Activated CD4-positive, alpha-beta T cell treated with anti-CD3 and anti-CD28 coated beads for 36 hours (primary cell): ENCODE measurements at places on chromosomes 2 and 18. TPM values are rescaled to one million over a fixed set of nuclear protein-coding genes. Genes with fewer than 3 reads are reported as not detected.

Gene AFTPH
- 35.2 TPM for total RNA-seq

Gene IL1B
- 0.18 TPM for total RNA-seq

Gene C2orf78
- total RNA-seq: not detected

Gene CFC1
- not detected for total RNA-seq

Gene RBKS
- 6.4 TPM for total RNA-seq

Gene FSHR
- total RNA-seq: not detected

Gene PECR
- 20.8 TPM for total RNA-seq

Gene SIX2
- total RNA-seq: not detected

DNA sequence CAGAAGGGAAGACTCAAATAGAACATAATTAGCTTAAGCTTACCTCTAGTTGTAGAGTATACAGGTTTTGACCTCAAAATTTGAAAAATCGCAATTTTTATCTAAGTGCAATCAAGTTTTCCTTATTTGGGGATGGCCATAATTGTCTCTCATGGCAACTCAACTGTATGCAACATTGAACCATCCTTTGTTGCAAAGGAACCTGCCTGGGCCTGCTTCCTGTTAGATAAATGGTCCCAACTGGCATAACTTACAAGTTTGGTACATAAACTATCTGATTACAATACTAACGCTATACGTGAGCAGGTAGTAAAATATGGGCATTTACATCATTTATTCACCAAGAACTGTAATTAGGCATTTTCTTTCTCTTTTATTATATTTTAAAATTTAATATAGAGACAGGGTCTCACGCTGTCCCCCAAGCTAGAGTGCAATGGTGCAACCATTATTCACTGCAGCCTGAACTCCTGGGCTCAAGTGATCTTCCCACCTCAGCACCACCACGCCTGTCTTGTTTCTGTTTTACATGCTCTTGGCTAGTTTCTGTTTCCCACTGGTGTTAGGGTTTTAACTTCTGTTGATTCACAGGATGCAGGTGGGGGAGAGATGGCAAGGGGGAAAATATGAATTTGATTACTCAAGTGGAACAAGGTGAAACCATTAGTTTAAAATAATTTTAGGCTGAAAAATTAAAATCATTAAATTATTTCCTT lies 55.3 kb upstream of the B3GNT2 start:
- no peak for DNase-seq

DNA sequence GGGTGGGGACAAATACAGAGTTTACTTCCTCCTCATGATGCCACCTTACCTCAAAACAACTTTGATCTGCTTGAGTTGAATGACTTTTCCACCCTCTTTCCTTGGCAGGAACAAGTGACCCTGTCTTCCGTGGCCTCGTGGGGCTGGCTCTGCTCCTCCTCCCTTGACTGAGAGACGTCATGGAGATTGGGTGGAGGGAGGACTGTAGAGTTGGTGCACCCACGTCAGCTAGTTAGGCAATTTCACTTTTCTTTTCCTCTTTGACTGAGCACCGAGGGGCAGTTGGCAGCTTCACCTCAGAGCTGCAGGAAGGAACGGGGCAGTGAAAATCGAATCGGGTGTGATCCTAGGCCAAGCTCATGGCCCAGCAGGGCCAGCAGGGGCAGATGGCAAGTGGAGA lies at the start of gene SP140:
Gene SP140, plus strand, starts transcription at position 251 of the 400 bp plus-strand sequence. Its CDS starts 109 bp downstream, at position 360.
- peak; percentile 85 for DNase-seq

DNA sequence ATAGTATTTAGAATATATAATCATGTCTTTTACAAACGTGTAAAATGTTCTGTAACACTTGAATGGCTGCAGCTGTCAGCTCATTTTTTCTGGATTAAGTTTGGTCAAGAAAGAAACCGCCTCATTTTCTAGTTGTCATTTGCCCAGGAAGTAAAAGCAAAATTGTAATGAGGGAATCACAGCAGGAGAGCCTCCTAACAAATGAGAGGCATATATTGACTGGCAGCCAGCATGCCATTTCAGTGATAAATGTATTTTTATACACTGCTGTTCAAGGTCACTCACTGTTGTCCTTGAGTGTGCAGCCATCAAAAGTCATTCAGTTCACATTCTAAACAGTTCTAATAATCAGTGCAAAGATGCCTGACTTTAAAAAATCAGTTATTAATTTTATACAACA lies 144.3 kb upstream of the BOD1L2 start:
- DNase-seq: no peak

DNA sequence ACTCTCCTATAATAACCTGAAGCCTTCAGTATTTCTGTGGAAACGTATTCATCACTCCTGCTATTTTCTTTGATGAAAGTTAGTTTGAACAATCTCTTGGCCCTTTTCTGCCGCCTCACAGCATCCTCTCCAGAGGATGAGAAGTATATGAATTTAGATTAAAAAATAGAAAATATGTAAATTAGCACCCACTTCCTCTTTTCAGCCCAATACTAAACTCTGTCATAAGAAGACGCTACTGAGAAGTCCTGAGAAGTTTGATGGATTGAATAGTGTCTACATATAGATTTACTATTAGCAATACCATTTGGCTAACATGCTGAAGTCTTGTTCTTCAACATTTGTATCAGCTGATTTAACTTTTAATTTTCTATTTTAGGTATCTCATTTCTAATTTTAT lies 526.4 kb upstream of the SPHKAP start:
- no peak for DNase-seq

GRCh38 chr2:162591403-162592083 lies 247.0 kb downstream of the KCNH7 start:
- DNase-seq: no peak
